ENCODE measurements at places on chromosomes 6 and 20. TPM values are rescaled to one million over a fixed set of nuclear protein-coding genes. Genes with fewer than 3 reads are reported as not detected.

The GSTA3 gene
- total RNA-seq = not detected

The SERINC3 gene
- total RNA-seq = 48.4 TPM

The SFT2D1 gene
- total RNA-seq = 70.1 TPM

The PRRT1 gene
- total RNA-seq = 0.25 TPM

The ARMC12 gene
- not detected for total RNA-seq

The RBM12 gene
- 137 TPM for total RNA-seq

The HDGFL1 gene
- total RNA-seq = not detected

The IYD gene
- total RNA-seq = not detected

The C20orf144 gene
- total RNA-seq = 0.42 TPM

The BHLHE23 gene
- not detected for total RNA-seq

The VWA7 gene
- total RNA-seq = 0.28 TPM

The OLIG3 gene
- not detected for total RNA-seq

The SLC32A1 gene
- total RNA-seq = not detected

The OOEP gene
- not detected for total RNA-seq

The GPSM3 gene
- 2.8 TPM for total RNA-seq

The CDSN gene
- total RNA-seq = not detected

The HS3ST5 gene
- total RNA-seq = 0.56 TPM

The ASF1A gene
- 27.4 TPM for total RNA-seq

The OR11A1 gene
- total RNA-seq = not detected

The IL17F gene
- total RNA-seq = not detected

The GLP1R gene
- not detected for total RNA-seq

The SLC29A1 gene
- 102 TPM for total RNA-seq

The EEF1A2 gene
- total RNA-seq = 0.76 TPM

The EYA2 gene
- 56.4 TPM for total RNA-seq

The ULBP1 gene
- 0.99 TPM for total RNA-seq

The AIF1 gene
- not detected for total RNA-seq

The KCNK17 gene
- total RNA-seq = not detected

The ARMH2 gene
- total RNA-seq = not detected

The COL9A1 gene
- total RNA-seq = 4.8 TPM

The NOP56 gene
- total RNA-seq = 334 TPM

The KIAA1586 gene
- 25.0 TPM for total RNA-seq

The MTFR2 gene
- 9.4 TPM for total RNA-seq

The SOX18 gene
- total RNA-seq = 0.13 TPM

The GABRR1 gene
- 0.26 TPM for total RNA-seq

The CLVS2 gene
- total RNA-seq = not detected

The TNFRSF6B gene
- 1.3 TPM for total RNA-seq

The ZNF512B gene
- total RNA-seq = 19.1 TPM

The PLA2G7 gene
- not detected for total RNA-seq

The CPNE5 gene
- total RNA-seq = not detected

The CRYBG1 gene
- total RNA-seq = not detected

Data from SJCRH30 (cell line).